ENCODE measurements at places on chromosomes 3 and 15.
A peak's percentile ranks its signal among the peaks of the same experiment; 100 is the strongest.

GRCh38 chr15:88717382-88718031, 78.7 kb downstream of the ISG20 start:
- peak; percentile 66 for DNase-seq

DNA sequence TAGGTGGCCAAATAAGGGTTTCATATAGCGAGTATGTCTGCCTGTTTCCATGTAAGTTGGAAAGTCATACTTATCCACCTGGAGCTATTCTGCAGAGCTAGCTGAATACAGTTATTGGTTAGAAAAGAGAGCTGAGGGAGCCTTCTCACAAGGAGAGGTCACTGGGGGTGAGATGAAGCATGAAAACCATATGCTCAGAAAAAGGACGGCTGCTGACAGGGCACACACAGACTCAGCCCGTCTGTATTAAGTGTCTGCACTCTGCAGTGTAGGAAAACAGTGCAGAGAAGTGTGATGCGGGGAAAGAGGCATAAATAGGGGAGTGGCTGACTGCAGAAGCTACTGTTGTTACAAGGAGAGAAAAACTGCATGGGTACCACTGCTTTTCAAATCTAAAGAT, 58.2 kb downstream of the C3orf70 start:
- DNase-seq, result no peak

GRCh38 chr15:27328608-27329007, 357.6 kb downstream of the GABRG3 start:
- DNase-seq, result no peak

- DNase-seq, result no peak
Observed at GRCh38 chr3:126567696-126568438, 9.1 kb upstream of the C3orf22 start.

GRCh38 chr3:25782636-25782937, 656 bp downstream of the NGLY1 start:
- no peak for DNase-seq

GRCh38 chr3:187828579-187829452, 83.5 kb upstream of the BCL6 start:
- DNase-seq, result no peak

GRCh38 chr3:197398286-197398878, 100.0 kb upstream of the DLG1 start:
- no peak for DNase-seq

DNA sequence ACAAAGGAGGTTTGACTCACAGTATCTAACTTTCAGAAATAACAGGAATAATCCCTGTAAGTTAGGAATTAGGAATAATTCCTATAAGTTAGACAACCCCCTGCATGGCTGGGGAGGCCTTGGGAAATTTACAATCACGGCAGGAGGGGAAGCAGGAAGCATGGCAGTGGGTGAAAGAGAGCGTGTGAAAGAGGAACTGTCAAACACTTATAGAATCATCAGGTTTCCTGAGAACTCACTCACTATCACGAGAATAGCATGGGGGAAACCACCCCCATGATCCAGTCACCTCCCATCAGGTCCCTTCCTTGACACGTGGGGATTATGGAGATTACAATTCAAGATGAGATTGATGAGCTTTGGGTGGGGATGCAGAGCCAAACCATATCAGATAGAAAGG, 385.5 kb downstream of the IL20RB start:
- DNase-seq, result no peak

DNA sequence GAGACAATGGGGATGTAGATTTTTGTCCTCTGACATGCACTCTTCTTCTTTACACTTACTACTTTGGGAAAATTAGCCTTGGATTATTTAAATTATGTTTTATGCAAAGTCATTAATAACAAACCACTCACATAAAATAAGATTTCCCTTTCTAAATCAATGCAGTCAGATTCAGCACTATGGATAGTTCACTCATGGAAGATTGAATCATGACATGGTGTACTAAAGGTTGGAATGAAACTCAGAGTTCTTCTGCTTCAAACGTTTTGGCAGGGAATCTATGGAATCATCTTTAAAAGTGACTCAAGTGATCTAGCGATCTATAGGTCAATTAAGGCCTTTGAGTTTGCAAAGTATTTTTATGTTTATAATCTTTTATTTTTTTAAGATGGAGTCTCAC, 154.3 kb downstream of the KCNMB2 start:
- DNase-seq, result no peak

DNA sequence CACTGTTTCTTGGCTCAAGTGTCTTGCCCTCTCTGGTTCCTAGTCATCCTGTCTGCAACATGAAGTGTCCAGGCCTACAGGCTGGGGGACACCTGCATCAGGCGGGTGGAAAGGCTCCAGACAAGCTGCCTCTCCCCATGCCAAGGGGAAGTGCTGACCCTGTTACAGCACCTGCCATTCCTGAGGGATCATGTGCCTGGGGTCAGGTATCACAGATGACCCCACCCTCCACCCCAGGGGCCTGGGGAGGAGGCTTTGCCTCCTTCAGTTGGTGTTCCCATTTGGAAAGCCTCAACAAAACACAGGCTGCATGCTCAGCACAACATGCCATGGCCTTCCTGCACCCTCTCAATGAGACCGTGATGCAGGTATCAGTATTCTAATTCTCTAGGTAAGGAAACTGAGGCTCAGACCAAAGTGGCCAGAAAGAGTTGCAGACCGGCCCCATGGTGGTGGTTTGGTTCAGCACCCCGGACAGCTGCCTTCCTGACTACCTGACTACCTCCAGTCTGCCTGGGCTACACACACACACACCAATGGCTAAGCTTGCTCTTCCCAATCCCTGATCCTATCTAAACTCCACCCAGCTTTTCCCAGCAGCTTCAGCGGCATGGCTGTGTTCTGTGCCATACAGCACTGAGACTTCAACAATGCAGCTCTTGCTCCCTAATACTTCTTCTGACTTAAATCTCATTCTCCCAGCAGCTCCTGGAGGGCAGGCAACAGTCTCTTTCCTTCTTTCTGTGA, 69.7 kb upstream of the LINGO1 start:
- no peak for DNase-seq

DNA sequence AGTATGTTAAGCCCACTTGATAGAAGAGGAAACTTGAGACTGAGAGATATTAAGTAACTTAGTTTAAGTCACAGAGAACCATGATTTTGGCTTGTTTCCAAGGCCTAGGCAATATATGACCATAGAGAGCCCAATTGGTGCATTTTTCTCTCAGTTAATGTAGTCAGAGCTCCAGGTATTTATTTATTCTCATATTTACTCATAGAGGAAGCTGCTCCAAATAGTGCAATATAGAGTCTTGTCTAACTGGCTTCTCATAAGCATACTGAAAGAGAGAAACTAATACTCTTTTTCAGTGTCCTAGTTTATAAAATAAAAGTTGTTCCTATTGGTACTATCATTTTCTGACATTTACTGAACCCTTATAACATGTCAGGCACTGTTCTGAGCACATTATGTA, 15.2 kb downstream of the TRNT1 start:
- no peak for DNase-seq

DNA sequence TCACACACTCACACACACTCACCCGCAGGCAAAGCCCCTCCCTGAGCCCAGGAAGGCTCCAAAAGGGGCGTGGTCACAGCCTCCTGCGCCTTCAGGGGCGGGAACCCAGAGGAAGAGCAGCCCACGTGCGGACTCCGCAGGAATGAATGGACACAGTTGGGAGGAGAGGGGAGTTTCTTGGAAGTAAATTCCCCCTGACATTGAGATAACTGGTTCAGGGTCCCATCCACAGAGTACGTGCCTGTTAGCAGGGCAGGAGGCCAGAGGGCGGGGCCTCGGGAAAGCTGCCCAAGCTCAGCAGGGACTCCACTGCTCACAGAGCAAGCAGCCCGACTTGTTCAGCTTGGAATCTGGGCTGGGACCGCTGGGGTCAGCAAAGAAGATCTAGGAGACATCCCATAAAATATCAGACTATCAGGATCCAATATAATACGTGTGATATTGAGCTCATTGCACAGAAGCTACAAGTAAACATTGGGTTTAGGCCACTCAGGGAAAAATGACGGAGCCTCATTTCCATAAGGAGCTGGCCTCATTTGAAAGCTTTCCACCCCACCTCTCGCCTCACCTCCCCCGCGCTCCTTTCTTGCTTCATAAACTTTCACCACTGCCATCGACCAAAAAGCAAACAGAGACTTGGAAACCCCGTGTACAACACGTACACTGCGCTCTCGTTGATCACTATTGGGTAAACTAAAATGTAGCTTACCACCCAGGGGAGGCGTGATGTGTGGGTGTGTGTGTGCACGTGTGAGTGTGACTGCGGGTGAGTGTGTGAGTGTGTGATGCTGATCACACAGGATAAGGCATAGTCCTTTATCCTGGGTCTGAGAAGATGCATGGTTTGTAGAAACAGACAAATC, 36.0 kb downstream of the TM2D3 start:
- DNase-seq, result no peak

GRCh38 chr15:88656760-88657221, 18.0 kb downstream of the ISG20 start:
- no peak for DNase-seq

GRCh38 chr3:17478673-17479072, 263.8 kb downstream of the TBC1D5 start:
- DNase-seq, result no peak

GRCh38 chr3:173584838-173585831, 187.6 kb downstream of the NLGN1 start:
- peak; percentile 75 for DNase-seq

- DNase-seq, result no peak
Observed at GRCh38 chr15:60315878-60316277, 81.9 kb downstream of the ANXA2 start.

DNA sequence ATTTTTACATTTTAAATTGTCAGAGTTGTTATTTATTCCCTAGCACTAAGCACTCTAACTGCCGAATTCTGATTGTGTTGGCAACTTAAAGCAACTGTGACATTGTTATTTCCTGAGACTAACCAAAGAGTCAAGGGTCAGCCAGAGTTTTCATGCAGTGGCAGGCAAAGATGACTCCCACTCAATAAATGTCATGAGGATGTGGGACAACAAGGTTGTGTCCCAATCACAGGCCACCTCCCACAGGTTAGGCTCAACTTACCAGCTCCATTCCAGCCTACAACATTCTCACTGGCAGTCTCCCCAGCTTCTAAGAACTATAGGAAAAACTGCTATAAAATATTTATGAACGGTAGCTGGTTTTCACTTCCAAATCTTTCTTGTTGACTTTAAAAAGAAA, 80.1 kb downstream of the RSL24D1 start:
- DNase-seq, result no peak

GRCh38 chr3:59480486-59480995, 430.7 kb upstream of the CFAP20DC start:
- no peak for DNase-seq

- DNase-seq, result no peak
Observed at GRCh38 chr15:58403581-58403980, 28.2 kb upstream of the LIPC start.

- DNase-seq, result no peak
Observed at GRCh38 chr3:32842987-32843386, 25.2 kb downstream of the TRIM71 start.

Data from left forelimb (tissue), 1 donor.